NCI-H1417 treated with DMSO at 0.1 percent for 48 hours (cell line): ENCODE measurements at places on chromosomes 4 and X.

- DNase-seq = no peak
These were observed 132.9 kb downstream of the MSL3 start for GRCh38 chrX:11890836-11891514.

GRCh38 chr4:78553529-78554060 is 2.0 kb downstream of the ANXA3 start:
- DNase-seq = no peak

GRCh38 chrX:154082396-154083125 is 15.0 kb downstream of the MECP2 start:
- no peak for DNase-seq

GRCh38 chrX:7062903-7063302 is 84.6 kb upstream of the STS start:
- DNase-seq = no peak

- DNase-seq = no peak
These were observed 4.2 kb upstream of the MTMR1 start for GRCh38 chrX:150688911-150689451.

DNA sequence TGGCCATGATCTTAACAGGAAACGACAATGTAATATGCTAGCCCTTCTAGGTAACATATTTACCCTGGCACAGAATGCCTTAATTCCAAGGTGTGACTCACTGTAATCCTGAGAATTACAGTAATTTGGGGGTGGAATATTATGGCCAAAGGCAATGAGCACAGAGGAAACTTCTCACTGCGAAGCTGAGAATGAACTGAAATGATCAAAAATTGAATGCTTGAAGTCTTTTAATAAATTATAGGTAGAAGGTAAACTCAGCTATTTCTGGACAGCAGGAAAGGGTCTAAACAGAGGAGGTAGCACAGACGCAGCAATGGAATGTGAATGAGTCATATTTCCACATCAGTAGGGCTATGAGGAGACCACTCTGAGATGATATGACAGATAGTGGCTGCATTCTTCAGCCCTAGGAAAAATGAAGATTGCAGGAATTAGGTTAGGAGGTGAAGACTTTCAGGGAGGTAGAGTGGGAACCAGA is 312.6 kb downstream of the PACRGL start:
- no peak for DNase-seq

- no peak for DNase-seq
These were observed 172.1 kb downstream of the AFF2 start for GRCh38 chrX:148672517-148672916.

- no peak for DNase-seq
These were observed 763.8 kb upstream of the AADAT start for GRCh38 chr4:170853422-170854021.

DNA sequence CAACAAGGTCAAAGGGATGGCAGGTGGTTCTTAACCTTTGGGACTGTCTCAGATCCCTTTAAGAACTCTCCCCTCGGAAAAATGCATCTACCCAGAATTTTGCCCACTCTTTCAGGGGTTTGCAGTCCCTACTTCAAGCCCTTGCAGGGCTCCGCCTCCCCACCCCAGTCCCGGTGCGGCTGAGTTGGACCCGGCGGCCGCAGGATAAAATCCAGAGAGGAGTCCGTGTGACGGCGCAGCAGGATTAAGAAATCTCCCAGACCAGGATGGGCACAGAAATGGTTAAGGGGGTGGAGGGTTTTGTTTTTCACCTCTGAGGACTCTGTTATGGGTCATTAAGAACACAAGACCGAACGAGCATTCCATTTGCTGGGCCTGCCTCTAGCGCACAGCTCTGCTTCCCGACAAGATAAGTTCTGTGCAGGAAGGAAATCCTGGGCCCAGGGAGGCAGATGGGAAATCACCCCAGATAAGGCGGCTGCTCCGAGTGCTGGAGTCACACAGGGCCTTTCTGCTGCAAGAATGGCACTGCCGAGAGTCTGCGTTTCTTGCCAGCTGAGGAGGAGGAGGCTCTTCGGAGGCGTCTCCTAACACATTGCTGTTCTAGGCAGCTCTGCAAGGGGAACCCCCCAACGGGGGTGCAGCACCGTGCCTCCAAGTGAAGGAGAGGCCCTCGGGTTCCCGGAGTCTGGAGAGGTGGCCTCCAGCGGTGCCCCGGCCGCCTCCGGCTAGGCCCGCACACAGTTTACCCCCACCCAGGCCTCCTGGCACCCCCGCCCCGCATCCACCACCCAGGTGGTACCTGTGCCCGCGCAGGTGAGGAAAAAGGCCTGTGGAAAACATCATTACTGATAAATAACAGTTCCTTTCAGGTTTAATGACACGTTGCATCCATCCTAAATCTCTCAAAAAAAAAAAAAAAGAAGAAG is 277.6 kb downstream of the BCOR start:
- DNase-seq = no peak

DNA sequence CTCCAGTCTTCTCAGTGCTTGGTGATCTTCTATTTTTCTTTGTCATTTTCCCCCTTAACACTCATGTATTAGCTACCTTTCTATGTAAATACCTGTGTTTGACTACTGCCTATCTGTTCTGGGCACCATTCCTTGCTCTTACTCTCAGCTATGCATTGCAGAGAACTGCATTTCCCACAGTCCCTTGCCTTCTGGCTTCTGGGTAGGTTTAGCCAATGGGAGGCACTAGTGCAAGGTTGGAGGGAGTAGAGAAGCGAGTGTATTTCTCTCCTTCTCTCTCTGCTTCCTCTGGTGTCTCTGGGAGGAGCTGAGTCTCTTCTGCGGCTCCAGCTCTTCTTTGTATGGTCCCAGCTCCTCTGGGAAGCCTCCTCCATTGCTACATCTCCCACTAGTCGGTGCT is 50.5 kb downstream of the CWH43 start:
- DNase-seq = no peak

DNA sequence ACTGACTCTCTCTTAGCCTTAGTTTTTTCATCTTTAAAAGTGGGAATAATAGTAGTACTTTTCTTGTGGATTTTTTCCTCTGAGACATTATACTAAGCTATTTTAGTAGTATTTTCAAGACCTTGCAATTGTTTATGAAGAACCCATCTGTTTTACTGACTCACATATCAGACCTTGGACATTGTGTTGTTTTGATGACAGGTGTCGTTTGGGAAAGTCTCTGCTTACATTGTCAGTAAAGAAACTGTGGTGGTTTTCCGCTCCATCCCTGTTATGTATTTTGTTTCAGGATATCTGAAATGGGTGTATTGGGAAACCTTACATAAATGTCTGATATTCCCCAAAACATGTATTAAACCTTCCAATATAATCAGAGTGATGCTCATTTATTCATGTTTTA is 92.2 kb downstream of the STIM2 start:
- no peak for DNase-seq

DNA sequence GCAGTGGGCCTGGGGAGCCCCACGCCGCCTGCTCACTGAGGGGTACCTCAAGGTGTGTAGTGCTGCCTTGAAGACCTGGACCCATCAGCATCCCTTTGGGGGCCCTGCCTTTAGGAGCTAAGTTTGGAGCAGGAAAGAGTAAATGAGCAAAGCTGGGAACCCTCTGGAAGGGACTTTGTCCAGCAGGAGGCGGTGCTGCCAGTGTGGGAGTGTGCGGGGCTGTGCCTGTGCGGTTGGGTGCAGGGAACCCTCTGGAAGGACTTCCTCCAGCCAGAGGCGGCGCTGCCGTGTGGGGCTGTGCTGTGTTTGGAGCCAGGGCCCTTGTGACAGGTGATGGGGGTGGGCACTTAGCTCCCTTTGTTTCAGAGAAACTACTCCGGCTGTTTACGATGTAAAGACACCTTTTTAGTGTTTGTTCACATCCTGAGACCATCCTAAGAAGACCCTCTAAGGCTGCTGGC is 25.8 kb downstream of the RGS12 start:
- DNase-seq = no peak

DNA sequence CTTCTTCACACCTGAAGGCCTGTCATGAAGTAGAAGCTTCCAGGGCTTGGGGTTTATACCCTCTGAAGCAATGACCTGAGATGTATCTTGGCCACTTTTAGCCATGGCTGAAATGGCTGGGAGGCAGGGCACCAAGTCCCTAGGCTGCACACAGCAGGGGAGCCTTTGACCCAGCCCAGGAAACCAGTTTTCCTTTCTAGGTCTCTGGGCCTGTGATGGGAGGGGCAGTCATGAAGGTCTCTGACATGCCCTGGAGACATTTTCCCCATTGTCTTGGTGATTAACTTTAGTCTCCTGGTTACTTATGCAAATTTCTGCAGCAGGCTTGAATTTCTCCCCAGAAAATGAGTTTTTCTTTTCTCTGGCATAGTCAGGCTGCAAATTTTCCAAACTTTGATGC is 511.0 kb upstream of the KLHL4 start:
- no peak for DNase-seq

DNA sequence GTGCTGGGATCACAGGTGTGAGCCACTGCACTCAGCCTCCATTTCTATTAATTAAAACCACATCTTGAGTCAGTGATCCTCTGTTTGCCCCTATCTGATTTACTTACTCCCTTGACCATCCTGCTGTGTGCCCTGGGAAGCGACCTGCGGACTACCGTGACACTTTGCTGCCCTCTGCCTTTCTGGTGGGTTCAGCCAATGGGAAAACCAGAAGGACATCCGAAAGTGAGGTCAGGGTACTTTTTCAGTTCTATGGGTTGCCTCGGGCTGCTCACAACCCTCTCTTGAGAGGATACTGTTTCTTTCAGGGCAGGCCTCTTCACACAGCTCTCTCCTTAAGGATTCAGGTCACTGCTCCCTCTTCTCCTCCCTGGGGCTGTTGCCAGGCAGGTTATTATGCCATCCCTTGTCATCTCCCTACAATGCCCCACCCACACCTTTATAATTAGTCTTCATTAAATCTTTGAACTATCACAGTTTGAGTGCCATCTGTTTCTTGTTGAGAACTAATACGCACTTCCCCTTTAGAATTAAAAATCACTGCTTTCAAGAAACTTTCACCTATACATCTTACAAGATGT is 21.4 kb downstream of the PLAC8 start:
- no peak for DNase-seq

- no peak for DNase-seq
These were observed 26.2 kb downstream of the DLG3 start for GRCh38 chrX:70470850-70471289.

GRCh38 chrX:106404512-106404911 is 207.3 kb upstream of the RADX start:
- no peak for DNase-seq

DNA sequence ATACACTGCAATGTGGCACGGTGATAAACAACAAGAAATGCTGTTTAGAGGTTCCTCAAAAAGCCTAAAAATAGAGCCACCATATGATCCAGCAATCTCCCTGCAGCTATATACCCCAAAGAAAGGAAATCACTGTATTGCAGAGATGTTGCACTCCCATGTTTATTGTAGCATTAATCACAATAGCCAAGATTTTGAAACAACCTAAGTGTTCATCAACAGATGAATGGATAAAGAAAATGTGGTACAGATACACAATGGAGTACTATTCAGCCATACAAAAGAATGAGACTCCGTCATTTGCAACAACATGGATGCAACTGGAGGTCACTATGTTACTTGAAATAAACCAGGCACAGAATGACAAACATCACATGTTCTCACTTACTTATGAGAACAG is 365.8 kb upstream of the DIPK2B start:
- DNase-seq = no peak

DNA sequence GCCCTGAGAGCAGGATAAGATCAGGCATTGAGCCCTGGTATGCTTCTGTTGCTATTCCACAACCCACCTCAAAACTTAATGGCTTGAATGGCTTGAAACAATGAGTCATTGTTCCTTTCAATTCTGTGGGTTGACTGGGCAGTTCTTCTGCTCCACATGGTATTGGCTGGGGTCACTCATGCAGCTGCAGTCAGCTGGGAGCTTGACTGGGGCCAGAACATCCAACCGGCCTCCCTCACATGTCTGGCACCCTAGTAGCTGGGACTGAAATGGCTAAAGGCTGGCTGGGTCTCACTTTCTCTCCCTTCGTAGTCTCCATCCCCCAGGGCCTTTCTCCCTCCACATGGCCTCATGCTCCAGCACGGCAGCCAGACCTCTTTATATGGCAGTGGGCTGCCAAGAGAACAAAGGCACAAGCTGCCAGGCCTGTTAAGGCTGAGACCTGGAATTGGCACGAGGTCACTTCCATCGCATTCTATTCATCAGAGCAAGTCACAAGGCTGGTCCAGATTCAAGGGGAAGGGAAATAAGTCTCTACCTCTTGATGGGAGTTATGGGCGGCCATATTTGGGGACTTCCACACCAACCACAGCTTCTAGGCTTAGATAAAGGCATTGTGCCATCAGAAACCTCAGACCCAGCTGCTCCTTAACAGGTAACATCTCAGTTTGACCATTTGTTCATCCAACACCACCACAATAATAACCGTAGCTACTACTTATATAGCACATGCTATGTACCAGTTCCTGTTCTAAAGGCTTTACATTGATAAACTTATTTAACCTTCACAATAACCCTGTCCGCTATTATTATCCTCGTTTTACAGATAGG is 159.7 kb upstream of the ATP6AP2 start:
- DNase-seq = no peak

DNA sequence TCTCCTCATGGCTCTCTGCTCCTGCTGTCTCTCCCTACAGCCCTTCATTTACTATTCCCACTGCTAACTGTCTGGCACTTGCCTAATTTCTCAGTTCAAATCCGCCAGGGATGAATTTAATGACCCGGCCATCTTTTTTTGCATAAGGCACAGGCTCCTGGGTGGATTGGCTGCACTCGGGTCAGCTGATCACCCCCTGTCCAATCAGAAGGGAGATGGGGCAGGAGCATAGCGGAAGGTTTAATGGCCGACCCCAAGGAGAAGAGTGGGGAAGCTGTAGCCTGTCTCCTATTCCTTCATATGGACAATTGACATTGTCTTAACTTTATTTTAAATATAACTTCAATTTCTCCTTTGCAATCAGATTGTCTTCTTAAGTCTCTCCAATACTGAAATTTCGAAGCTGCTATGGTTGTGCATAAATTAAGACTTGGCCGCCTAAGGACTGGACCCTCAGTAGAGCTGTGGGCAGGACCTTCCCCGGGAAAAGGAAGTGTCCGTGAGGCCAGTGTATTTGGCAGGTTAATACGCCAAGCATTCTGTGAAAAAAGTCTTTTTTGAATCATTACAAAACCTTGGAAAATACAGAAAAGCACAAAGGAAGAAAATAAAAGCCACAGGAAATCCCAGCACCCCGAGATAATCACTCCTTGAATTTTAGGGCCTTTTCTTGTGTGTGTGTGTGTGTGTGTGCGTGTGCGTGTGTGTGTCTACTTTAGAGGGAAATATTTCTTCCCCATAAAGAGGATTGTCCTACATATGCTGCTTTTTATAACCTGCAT is 55.5 kb downstream of the SMIM20 start:
- no peak for DNase-seq

GRCh38 chrX:49029876-49030275 is 13.3 kb downstream of the TFE3 start:
- no peak for DNase-seq

- no peak for DNase-seq
These were observed 120.4 kb downstream of the CHIC1 start for GRCh38 chrX:73683236-73683859.

DNA sequence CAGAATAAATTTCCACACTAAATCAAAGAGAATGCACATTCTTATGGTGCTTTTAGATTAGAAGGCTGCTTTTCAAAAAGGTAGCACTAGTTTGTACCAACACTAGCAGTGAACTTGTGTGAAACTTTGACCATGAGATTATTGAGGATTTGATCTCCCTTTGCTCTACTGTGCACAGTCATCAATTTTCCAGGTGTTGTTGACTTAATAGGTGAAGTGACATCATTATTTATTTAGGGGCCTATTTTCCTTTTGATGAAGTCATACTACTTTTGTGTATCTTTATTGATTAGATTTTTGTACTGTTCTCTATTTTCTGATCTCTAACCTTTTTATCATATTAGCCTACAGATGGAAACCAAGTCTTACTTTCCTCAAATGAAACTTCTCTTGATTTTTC is 507.9 kb upstream of the LCORL start:
- no peak for DNase-seq
